Ovary (tissue), 10 donors: ENCODE measurements at places on chromosomes 1 and 21. TPM values are rescaled to one million over a fixed set of nuclear protein-coding genes. Genes with fewer than 3 reads are reported as not detected.

GRCh38 chr1:27130798-27131197 is 24.1 kb downstream of the SLC9A1 start:
- H3K4me1 ChIP-seq = no peaks in the 10 kb centered on the region
- H3K27me3 ChIP-seq = no peaks in the 10 kb centered on the region
- H3K4me3 ChIP-seq = no peak overlapping the region
- no peak overlapping the region for H3K27ac ChIP-seq
- no peak for DNase-seq

- no peak overlapping the region for H3K4me3 ChIP-seq
- H3K4me1 ChIP-seq = no peaks in the 10 kb centered on the region
- no peak overlapping the region for H3K27ac ChIP-seq
- no peaks in the 10 kb centered on the region for H3K36me3 ChIP-seq
These were observed 92.5 kb upstream of the RUNX3 start for GRCh38 chr1:25022361-25023189.

DNA sequence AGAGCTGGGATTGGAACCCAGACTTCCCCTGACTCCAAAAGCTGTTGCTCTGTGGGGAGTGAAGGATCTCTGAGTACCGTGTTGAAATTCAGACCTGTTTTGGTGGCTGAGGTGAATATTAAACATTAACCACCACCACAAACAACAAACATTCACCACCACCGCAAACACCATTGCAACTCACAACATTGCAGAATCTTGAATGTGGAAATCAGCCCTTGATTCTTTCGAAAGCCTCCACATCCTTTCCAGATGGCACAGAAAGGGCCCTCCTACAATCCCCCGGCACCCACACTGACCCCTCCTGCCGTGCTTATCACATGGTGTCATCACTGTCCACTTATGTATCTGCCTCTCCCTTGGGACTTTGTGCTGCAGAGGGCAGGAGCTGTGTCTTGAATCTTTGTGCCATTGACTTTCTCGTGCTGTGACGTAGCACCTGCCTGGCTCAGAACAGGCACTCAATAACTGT is 1.4 kb downstream of the CDA start:
- no peaks in the 10 kb centered on the region for H3K27me3 ChIP-seq
- no peaks in the 10 kb centered on the region for H3K36me3 ChIP-seq
- H3K4me3 ChIP-seq = no peak overlapping the region
- no peak overlapping the region for H3K27ac ChIP-seq
- peaks cover 2% of the 10 kb centered on the region for H3K4me1 ChIP-seq
- no peak for DNase-seq

DNA sequence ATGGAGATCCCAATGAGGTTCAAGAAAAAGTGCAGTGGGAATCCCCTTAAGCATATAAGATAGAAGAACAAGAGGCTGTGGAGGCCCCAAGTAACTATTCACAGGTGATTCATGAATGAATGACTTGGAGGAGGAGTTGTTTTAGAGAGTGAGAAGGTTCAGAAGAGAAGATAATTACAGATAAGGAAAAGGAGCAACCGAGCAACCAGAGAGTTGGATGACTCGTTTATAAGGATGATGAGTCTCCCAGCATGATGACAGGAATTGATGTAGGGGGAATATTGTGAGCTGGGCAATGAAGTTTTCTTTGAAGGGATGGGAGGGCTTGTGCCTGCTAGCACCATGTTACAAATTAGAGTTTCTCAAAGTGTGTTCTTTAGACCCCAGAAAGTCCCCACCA is 9.8 kb downstream of the C8A start:
- H3K27ac ChIP-seq = no peak overlapping the region
- no peaks in the 10 kb centered on the region for H3K4me1 ChIP-seq
- no peak overlapping the region for H3K4me3 ChIP-seq
- H3K27me3 ChIP-seq = no peaks in the 10 kb centered on the region
- no peak for DNase-seq
- H3K36me3 ChIP-seq = no peaks in the 10 kb centered on the region

TCP10L gene
- total RNA-seq = 1.1 TPM

MYOM3 gene
- 0.08 TPM for total RNA-seq

DNA sequence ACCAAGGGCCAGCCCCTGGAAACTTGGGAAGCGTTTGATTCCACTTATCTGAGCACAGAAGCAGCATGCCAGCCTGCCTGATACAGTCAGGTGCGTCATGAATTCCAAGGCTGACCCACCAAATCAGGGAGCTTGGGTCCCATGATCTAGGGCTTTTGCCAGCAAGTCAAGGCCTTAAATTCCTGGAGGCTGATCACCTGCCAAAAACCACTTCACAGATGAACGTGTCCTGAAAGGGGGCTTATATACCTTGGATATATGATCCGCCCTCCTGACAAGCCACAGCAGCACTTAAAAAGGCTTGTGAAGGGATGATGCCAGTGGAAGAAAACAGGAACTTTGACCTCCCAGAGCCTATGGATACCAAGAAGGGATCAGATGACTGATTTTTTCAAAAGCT is 24.0 kb upstream of the CLIC6 start:
- H3K4me1 ChIP-seq = no peaks in the 10 kb centered on the region
- no peaks in the 10 kb centered on the region for H3K27me3 ChIP-seq
- no peak overlapping the region for H3K4me3 ChIP-seq
- DNase-seq = no peak

- no peak overlapping the region for H3K27ac ChIP-seq
- H3K36me3 ChIP-seq = no peaks in the 10 kb centered on the region
- no peak overlapping the region for H3K4me3 ChIP-seq
- H3K4me1 ChIP-seq = no peaks in the 10 kb centered on the region
- H3K27me3 ChIP-seq = no peaks in the 10 kb centered on the region
These were observed 27.6 kb downstream of the CTNNBIP1 start for GRCh38 chr1:9882296-9882944.

- H3K36me3 ChIP-seq = no peaks in the 10 kb centered on the region
- H3K4me1 ChIP-seq = no peaks in the 10 kb centered on the region
- no peak overlapping the region for H3K27ac ChIP-seq
- H3K4me3 ChIP-seq = no peak overlapping the region
These were observed 189.0 kb upstream of the RUNX1 start for GRCh38 chr21:35238119-35238518.

- H3K27ac ChIP-seq = no peak overlapping the region
- no peak overlapping the region for H3K4me3 ChIP-seq
- no peaks in the 10 kb centered on the region for H3K27me3 ChIP-seq
- H3K4me1 ChIP-seq = no peaks in the 10 kb centered on the region
- H3K36me3 ChIP-seq = no peaks in the 10 kb centered on the region
- no peak for DNase-seq
These were observed 142.0 kb downstream of the MRPL39 start for GRCh38 chr21:25465263-25465662.

GRCh38 chr1:228206582-228207351 is 1.1 kb upstream of the OBSCN start:
- H3K27me3 ChIP-seq = no peaks in the 10 kb centered on the region
- no peak for DNase-seq
- H3K36me3 ChIP-seq = no peaks in the 10 kb centered on the region
- H3K4me3 ChIP-seq = no peak overlapping the region
- H3K4me1 ChIP-seq = peaks cover 2% of the 10 kb centered on the region

GRCh38 chr1:91883470-91883869 is 2.5 kb downstream of the TGFBR3 start:
- H3K27ac ChIP-seq = no peak overlapping the region
- no peaks in the 10 kb centered on the region for H3K27me3 ChIP-seq
- DNase-seq = no peak
- H3K4me1 ChIP-seq = peaks cover 14% of the 10 kb centered on the region
- H3K36me3 ChIP-seq = no peaks in the 10 kb centered on the region
- H3K4me3 ChIP-seq = peak overlapping the region; percentile 92

RBP7 gene
- 2.5 TPM for total RNA-seq

- H3K27me3 ChIP-seq = no peaks in the 10 kb centered on the region
- H3K4me1 ChIP-seq = no peaks in the 10 kb centered on the region
- H3K27ac ChIP-seq = no peak overlapping the region
- no peak for DNase-seq
These were observed 3.8 kb upstream of the AADACL3 start for GRCh38 chr1:12712076-12712475.

SH2D5 gene
- total RNA-seq = 0.70 TPM

SLFNL1 gene
- 0.88 TPM for total RNA-seq

SLC19A2 gene
- total RNA-seq = 9.1 TPM

DNA sequence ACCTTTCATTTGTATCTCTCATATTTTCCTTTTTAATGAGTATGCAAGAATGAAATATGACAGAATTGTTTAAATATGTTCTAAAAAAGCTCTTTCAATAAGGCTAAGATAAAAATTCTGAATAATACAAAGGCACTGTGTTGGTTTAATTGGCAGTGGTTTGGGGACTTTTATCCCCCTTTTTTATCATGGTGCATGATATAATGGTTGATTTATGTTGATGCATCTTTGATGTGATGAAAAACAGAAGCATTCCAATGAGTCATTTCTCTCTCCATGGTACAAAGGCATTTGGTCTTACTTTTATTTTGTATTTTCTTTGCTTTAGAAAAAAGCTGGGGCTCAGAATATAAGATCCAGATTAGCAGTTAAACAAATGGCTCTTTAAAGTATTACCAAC is 127.2 kb upstream of the GREM2 start:
- H3K36me3 ChIP-seq = no peaks in the 10 kb centered on the region

- H3K4me3 ChIP-seq = no peak overlapping the region
- no peaks in the 10 kb centered on the region for H3K4me1 ChIP-seq
- DNase-seq = no peak
- no peaks in the 10 kb centered on the region for H3K27me3 ChIP-seq
- H3K36me3 ChIP-seq = no peaks in the 10 kb centered on the region
These were observed 9.8 kb upstream of the F5 start for GRCh38 chr1:169595764-169596711.

DNA sequence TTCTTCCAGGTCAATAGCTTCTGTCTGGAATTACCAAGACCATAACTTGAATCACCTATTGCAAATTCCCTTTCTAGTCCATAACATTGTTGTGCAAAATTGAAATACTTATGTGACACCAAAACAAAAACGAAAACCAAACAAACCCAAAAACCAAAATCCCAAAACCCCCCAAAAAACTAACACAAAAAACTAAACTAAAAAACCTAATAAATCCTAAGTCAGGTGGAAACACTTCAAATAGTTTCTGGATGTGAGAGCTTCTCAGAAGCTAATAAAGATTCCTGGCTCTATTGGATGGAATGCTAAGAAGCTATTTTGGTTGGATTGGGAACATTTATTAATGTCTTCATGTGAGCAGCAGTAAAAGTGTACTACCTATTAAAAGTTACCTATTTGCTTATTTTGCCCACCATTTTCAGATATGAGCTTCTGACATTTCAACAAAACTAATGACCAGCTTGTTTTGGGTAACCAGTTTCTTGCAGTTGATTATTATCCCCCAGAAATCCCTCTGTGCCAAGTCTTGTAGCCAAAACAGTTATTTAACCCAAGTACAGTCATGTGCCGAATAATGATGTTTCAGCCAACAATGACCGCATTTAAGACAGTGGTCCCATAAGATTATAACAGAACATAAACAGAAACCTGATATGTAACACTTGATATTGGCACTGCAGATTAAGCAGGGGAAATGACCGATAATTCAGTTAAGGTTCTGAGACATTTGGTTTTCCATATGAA is 76.4 kb downstream of the LTN1 start:
- no peak overlapping the region for H3K4me3 ChIP-seq
- DNase-seq = no peak
- H3K36me3 ChIP-seq = no peaks in the 10 kb centered on the region
- H3K27ac ChIP-seq = no peak overlapping the region

- no peaks in the 10 kb centered on the region for H3K27me3 ChIP-seq
- DNase-seq = no peak
- H3K4me1 ChIP-seq = peaks cover 10% of the 10 kb centered on the region
- H3K27ac ChIP-seq = no peak overlapping the region
- no peak overlapping the region for H3K4me3 ChIP-seq
These were observed 126.5 kb downstream of the ADSS2 start for GRCh38 chr1:244325056-244325758.

- peaks cover 12% of the 10 kb centered on the region for H3K4me1 ChIP-seq
- no peaks in the 10 kb centered on the region for H3K27me3 ChIP-seq
- no peaks in the 10 kb centered on the region for H3K36me3 ChIP-seq
- no peak overlapping the region for H3K4me3 ChIP-seq
These were observed 35.8 kb downstream of the EPHX1 start for GRCh38 chr1:225845571-225846259.

GRCh38 chr1:111709986-111710385 is 29.2 kb downstream of the INKA2 start:
- H3K4me3 ChIP-seq = no peak overlapping the region
- H3K36me3 ChIP-seq = no peaks in the 10 kb centered on the region
- no peaks in the 10 kb centered on the region for H3K27me3 ChIP-seq
- H3K27ac ChIP-seq = no peak overlapping the region
